NCI-H345 (cell line): ENCODE measurements at places on chromosomes 2 and 18.

DNA sequence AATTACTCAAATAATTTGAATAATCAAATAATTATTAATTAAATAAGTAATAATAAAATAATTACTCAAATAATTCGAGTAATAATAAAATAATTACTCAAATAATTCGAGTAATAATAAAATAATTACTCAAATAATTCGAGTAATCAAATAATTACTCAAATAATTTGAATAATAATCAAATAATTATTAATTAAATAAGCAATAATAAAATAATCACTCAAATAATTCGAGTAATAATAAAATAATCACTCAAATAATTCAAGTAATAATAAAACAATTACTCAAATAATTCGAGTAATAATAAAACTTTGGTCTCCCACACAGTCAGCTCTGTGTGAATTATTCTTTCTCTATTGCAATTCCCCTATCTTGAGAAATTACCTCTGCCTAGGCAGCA, 30.0 kb upstream of the LINC00305 start:
- DNase-seq: no peak

DNA sequence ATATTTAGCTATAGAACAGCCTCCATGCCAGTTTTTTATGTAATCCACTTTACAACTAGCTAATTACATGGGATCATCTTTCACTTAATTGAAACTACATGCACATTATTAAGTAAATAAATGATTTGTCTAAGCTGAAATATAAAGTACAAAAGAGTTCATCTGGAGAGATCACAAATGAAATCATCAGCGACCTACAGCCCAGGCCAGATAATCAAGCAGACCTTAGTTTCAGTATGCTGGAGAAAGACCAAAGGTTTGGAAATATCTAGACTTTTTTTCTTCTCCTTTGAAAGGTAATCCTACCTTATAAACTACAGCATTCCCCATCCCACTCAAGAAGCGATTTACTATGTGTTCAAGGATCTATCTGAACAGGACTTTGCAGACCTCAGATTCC, 26.5 kb downstream of the FIGN start:
- DNase-seq: no peak

DNA sequence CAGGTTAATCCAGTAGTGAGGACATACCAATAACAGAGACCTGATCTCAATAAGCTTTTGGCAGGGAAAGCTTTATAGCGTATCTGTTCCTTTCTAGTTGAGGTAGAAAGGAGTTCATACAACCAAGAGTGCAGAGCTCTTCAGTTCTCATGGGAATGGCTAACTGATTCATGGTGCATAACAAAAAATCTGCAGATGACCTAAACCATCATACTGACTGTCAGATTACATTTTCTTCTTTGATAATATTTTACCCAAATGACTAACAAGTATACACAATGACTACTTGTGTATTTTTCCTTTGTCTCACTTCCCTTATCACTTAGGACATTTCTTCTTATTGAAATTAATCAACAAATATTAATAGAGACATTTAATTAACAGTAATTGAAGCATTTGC, 140.0 kb upstream of the SERTAD2 start:
- DNase-seq: no peak

DNA sequence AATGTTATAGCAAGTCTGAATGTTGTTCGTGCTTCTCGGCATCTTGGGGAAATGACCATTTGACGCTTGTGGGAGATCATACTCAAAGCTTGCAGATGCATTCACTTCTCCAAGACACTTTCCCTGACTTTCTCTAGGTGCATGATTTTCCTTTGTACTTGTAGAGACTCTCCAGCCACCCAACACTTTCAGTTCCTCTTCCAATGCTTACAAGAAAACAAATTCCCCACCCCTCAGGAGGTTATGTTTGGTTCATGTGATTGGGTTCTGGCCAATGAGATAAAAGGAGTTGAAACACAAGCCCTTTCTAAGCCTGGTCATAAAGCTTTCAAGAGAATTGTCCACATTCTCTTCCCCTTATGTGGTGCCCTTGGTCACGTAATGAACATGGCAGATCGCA, 156.3 kb downstream of the EPHA4 start:
- DNase-seq: no peak

- no peak for DNase-seq
Measured at GRCh38 chr2:126664234-126664633, 8.3 kb downstream of the GYPC start.

DNA sequence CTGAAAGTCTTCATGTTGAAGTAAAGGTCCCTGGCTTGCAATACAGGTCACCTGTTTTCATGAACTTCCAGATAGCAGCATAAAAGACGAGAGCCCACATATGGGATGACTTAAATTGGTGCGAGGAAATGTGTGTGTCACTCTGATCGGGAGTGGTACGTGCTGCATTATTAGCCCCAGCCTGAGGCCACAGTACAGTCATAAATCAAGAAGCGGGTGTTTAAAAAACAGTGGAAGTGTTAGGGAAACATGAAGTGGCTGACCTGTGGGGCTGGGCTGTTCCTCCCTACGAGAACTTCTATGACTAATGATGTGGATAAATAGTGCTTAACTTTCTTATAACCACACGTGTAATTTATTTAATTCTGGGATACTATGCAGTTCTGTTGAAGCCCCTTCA, 24.4 kb downstream of the RDH14 start:
- DNase-seq: no peak

DNA sequence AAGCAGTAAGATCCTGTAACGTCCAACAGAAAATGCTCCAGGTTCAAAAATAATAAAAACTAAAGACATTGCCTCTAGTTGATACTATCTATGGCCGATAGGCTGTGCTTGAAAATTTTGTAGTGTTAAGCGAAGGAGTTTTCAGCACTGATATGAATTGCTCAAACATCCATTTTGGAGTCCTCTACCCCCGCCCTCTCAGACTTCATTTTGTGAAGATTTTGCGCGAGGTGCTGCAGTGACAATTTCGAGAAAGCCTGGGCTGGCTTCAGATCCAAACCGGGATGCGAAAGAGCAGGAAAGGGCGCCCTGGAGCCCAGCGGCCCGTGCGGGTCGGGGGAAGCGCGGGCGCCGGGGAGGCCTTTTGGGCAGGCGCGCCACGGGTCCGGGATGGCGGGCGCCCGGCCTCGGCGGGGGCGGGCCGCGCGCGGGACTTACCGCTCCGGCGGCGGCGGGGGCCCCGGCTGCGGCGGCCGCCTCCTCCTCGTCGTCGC, 1.8 kb downstream of the SP3 start:
- DNase-seq: peak; percentile 69

GRCh38 chr18:73458186-73458964, 590.6 kb upstream of the NETO1 start:
- no peak for DNase-seq

DNA sequence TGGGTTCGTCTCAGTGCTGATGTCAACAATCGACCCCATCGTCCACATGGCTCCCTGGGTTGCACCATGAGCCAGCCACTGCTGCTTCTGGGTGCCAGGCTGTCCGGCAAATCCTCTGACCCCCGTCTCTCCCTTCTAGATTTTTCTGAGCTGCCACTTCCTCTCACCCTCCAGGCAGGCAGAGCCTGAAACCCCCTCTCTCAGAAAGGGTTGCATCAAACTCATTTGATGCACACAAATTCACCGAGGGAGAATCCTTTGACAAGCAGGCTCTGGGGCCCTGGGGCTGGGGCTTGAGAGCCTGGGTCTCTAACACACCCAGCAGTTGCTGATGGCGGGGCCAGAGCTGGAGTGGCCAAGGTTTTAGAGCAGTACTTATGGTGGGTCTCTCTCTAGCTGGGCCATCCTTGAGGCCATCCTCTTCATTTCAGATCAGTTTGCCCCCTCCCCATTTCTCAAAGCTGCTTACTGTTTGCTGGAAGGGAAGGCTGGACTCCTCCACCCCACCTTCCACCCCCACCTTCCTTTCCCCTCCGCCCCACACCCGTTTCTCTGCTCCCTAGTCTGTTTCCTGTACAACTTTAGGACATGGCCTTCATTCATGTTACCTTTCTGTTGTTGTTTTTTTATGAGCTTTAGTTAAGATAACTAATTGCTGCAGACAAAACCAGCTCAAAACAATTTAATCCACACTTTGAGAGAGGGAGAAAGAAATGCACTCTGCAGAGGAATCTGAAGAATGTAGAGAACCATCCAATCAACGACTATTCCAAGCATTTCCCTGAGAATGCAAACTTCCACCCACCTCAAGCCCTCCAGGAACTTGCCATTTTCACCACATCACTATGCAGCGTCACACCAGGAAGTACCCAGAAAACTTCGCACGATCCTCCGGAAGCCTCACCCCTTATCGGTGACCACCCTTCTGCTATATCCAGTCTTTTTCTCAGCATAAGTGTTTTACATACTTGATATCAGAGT, 69.5 kb downstream of the ARL4C start:
- DNase-seq: no peak

- no peak for DNase-seq
Measured at GRCh38 chr2:215388002-215388728, 47.7 kb downstream of the FN1 start.

DNA sequence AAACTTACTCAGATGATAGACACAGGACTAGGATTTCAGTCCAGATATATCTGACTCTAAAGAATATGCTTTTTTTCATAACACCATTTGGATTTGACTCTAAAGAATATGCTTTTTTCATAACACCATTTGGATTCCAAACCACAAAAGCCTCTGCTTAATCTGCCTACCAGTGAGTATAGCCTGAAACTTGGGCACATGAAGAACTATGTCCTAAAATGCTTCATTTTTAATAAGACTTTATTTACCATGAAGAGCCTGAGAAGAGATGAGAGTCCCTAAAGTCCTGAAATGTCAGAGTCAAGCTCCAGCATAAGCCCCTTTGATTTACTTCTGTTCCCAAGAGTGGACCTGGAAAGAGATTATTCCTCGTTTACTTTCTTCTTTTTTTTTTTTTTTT, 54.5 kb upstream of the STPG4 start:
- DNase-seq: no peak

DNA sequence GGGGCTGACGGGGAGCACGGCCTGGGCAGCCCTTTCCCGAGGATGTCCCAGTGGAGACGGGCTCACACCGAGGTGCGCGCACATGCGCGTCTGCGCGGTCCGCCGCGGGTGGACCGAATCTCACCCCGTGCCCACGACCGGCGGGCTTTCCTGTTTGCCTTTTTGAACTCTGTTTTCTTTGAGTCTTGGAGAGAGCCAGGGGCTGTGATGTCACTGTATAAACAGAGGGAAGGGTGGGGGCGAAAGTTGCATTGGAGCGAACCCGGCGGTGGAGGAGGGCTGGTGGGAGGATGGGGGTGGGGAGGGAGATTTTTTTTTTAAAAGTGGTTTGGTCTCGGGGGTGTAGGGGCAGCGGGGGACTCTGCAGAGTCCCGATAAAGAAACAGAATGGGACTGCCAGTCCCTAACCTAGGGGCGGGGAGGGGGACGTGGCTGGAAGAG, 141.2 kb upstream of the CTAGE1 start:
- no peak for DNase-seq

DNA sequence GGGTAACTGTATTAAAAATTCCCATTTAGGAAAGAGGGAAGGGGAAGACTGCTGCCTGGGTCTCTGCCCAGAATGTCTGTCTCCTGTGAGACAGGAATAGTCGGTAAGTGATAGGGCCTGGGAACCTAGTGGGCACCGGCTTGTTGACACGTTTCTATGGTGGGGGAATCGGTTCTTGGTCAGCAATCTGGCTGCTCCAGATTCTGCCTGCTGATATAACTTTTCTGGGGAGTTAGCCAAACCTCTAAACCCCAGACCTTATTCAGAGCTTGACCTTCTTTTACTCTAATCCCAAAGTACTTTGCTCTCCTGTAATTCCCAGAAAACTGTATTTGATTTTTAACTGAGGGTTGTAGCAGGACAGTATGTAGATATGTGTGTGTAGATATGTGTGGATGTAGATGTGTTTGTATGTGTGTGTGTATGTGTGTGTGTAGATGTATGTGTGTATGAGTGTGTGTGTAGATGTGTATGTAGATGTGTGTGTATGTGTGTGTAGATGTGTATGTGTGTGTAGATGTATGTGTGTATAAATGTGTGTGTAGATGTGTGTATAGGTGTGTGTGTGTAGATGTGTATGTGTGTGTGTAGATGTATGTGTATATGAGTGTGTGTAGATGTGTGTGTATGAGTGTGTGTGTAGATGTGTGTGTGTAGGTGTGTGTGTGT, 61.8 kb upstream of the TXNDC2 start:
- no peak for DNase-seq

DNA sequence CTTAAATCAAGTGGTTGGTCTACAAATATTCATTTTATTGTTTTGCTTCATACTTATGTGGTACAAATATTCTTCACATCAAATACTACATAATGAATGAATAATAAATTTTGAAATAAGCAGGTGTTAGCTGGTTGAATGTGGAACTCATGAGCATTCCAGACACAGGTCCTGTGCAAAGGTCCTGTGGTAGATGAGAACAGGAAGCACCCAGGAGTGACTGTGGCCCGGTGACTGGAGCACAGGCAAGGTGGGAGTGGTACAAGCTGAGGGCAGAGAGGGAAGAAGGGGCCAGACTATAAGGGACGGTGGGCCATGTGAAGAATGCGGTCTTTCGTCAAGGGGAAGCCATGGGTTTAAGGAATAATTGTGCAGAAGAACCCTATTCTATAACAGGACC, 26.2 kb upstream of the LOXHD1 start:
- no peak for DNase-seq

DNA sequence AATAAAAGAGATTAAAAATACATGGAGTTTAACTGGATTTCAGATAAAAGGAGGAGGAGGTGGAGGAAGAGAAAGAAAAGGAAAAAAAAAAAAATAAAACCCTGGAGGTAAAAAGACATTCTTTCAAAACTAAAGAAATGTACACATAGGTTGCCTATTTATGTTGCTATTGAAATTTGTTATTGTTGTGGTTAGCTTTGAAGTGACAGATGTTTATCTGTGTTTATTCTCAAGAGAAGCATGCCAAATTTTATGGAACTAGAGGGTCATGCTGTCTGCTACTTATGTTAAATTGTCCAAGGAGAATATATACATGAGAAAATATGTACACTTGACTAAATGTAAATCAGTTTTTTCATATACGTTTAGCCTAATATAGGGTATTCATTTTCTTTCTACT, 653.2 kb downstream of the DCDC2C start:
- peak; percentile 22 for DNase-seq
